ENCODE measurements at places on chromosomes 11 and 22.

- DNase-seq, result no peak
Measured at GRCh38 chr22:43829904-43830851, 18.1 kb upstream of the EFCAB6 start.

GRCh38 chr11:116224154-116224888, 548.5 kb downstream of the BUD13 start:
- no peak for DNase-seq

DNA sequence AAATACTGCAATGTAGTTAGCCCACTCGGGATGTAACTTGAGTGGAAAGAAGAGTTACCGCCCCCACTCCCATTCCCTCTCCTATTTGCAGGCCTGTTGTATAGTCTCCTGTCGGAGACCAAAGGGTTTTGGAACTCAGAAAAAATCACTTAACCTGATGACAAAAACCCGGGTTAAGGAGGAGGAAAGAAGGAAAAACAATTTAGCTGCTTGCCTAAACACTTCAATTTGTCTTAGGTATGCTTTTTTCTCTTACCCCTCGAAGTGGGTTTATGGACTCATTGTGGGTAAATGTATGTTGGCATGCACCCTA, 2.2 kb downstream of the YAP1 start:
- DNase-seq, result no peak

DNA sequence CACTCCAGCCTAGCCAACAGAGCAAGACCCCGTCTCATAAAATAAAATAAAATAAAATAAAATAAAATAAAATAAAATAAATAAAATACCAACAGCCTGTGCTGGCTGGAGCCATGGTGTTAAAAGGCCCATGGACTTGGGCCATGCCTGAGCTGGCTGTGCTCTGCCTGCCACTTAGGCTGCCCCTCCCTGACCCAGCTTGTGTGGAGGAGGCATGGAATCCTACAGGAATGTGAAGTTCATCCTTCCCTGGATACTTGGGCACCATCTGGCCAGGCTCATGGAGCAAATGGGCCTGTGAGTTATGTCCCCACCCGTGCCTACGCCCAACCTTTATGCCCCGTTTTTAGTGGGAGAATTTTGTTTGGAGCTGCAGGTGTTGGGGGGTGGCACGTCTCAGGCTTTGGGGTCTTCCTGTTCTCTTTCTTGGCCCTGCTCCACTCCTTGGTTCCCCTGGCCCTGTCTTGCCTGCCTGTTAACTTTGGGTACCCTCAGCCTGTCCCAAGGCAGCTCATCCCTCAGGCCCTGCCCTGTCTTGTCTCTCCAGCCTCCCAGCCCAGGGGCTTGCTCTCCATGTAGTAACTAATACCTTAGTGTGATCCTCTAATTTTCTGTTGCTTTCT, 51.3 kb downstream of the BCR start:
- DNase-seq, result no peak

DNA sequence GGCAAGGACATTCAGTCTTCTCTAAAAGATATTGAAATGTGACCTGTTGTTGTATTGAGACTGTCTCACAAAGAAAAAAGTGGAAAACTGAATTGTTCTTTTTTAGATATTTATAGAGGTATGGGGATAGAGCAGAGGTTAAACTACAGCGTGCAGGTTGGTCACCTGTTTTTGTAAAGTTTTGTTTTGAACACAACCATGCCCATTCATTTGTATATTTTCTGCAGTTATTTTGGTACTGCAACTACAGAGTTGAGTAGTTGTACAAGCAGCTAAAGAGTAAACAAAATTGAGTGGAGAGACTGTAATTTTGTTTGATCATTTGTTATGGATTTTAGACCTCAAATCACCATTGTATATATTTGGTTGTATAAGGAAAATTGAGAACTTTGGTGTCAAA, 11.3 kb downstream of the EED start:
- no peak for DNase-seq

- DNase-seq, result no peak
Measured at GRCh38 chr11:87740968-87741367, 434.3 kb downstream of the RAB38 start.

DNA sequence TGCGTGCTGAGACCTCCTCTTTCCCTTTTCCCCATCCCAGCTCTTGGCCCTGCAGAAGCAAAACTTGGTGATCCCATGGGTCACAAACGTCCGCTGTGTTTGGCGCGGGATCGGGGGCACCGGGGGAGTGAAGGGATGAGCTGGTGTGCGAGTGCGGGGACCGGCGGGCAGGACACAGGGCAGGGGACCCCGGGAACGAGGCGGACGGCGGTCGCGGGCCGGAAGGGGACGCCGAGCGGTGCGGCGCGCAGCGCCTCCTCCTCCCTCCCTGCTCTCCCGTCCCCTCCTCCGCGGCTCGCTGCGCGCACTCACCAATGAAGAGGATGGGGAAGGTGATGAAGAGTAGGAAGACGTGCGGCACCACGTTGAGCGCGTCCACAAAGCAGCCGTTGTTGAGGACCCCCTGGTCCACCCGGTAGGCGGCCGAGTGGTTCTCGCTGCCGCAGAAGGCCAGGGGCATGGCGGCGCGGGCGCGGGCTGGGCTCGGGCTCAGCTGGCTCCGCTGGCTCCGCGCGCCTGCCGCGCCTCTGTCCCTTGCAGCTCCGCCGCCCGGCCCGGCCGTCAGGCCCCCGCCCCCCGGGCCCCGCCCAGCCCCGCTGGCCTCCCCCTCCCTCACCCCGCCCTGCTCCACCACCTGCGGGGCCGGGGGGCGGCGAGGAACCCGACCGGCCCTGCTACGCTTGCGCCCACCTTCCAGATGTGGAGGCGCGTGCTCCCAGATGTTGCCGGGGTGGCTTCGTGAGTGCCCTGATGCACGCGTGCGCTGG, at the start of gene ABCC8:
ABCC8 (minus strand) TSS at position 529 of the 767 bp plus-strand sequence; CDS start at position 460, 69 bp downstream.
- no peak for DNase-seq

DNA sequence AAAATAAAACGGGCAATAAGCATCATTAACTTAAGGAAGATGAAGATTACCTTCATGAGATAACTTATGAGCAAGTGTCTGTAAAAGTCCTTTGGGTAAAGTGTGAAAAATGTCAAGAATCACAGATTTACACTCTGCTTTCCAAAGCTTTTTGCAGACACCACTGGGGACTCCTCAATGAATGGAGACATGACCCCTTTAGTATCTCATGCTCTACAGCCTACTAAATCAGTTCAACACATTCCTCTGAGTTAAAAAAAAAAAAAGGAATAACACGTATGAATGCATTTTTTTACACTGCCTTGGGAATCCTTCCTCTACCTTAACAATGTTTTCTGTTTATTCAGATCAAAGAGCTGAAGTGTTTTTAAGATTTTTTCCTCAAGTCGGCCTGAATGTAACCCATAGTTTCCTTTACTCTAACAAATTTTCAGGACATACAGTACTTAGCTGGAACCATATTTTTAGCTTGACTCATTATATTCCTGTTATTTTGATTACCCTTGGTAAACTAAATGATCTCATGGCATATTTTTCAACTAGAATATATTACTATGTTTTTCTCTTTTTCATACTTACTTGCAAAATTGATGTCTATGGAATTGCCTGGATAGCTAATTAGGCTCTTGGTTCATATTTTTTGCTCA, 25.9 kb upstream of the RAB30 start:
- DNase-seq, result no peak

DNA sequence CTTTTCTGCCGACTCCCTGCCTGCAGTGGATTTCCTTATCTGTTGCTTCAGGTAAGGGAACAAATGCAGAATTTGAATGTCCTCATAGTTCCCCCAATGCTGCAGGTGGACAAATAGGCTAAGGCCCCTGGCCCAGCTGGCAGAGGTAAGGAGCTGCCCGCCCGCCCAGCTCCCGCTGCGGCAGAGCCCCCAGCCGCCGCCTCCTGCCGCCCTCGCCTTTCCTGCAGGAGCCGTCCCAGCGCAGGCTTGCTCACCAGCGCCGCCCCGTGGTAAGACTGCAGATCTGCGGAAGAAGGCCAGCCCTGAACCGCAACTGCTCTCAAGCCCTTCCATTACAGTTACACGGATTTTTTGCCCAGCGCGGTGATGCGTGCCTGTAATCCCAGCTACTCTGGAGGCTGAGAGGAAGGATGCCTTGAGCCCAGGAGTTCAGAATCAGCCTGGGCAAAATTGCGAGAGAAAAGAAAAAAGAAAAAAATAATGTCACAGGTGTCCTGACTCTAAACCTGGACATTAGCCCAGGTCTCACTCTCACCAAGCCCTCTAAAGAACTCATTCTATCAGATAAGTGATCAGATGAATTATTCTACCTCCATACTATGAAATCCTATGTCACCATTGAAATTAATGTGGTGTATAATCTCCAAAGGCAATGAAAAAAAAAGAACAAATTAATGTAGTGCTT, 51.2 kb upstream of the EMID1 start:
- peak; percentile 75 for DNase-seq

GRCh38 chr11:86108191-86108590, 39.3 kb upstream of the PICALM start:
- no peak for DNase-seq

DNA sequence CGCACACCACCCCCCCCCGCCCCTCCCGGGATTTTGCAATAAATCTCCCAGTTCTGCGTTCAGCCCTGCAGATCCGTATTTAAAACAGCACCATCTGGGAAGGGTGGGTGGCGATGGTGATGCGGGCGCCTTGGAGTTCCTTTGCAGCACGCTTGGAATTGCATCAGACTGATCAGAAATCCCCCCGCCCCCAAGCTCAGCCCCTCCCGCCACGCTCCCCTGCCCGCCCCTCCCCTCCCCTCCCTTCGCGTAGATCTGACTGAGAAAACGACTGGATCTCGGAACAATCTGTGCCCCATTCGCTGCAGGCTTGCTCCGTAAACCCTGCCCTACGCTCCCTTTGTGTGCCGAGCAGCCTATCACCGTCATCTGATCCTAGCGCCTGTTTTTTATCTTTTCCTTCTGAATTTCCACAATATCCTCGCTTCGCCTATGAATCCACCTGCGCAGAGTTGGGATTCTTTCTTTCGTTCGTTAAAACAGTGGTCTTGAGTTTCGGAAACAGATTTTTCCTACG, 18.1 kb upstream of the BDNF start:
- no peak for DNase-seq

- DNase-seq, result no peak
Measured at GRCh38 chr11:111665777-111666176, 63.5 kb downstream of the SIK2 start.

GRCh38 chr11:110455718-110456117, 26.0 kb downstream of the FDX1 start:
- no peak for DNase-seq

GRCh38 chr22:28394513-28395110, 285.0 kb downstream of the TTC28 start:
- no peak for DNase-seq

DNA sequence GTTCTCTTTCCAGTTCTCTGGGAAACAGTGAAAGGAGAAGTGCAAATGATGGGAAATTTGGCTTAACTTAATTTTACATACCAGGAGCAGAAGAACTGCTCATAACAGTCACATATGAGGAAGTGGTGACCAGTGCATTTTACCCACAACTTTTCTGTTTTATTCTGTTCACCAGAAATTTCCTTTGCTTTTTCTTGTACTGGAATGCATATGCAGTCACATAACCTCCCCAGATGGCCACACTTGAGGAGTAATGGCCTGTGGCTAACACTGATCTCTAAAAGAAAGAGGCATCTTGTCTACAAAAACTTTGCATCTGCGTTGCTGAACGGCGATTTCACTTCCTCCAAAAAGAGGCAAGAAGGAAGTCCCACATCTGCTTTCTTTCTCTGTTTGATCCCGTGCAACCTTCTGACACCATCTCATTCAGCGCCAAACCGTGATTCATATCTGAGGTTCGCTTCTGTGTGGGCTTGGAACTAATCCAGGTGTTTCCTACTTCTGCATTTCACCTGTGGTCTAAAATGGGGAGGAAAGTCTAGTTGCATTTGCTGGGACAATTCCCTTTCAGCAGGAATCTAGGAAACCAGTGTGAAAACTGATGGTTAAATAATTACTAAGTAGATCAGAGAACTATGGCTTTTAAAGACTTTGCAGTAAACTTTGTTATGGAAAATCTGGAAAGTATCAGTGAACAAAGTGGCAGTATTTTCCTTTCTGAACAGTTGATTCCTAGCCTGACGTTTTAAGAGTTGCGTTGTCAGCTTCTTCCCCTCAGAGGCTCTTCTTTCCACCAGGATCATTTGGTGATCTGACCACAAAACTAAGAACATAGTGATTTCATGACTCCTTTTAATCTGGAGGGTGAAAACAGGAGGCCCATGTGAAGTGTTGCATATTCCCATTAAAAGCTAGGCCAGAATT, 4.2 kb upstream of the MPEG1 start:
- peak; percentile 53 for DNase-seq

GRCh38 chr22:50190941-50191741, 5.4 kb downstream of the TRABD start:
- peak; percentile 88 for DNase-seq

GRCh38 chr11:32232516-32232915, 141.6 kb downstream of the RCN1 start:
- DNase-seq, result no peak

- no peak for DNase-seq
Measured at GRCh38 chr22:31098632-31099110, 8.7 kb downstream of the SELENOM start.

DNA sequence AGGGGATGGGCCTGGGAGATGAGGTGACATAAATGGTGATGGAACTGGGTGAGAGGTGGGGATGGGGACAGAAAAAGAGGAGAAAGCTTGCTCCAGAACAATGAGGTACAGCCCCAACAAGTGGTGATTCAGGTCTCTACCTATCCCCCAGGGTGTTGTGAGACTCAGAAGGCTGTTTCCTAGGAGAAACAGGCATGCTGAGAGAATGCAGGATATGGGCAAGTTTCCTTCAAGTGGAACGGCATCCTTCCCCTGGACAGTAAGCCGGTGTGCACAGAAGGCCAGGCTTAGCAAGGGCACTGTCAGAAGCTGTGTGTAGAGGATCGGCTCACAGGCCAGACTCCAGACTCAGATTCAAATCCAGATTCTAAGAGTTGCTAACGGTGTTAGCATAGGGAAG, 34.1 kb upstream of the CRTAM start:
- DNase-seq, result no peak

GRCh38 chr11:63564056-63564774, 1.0 kb upstream of the PLAAT2 start:
- DNase-seq, result no peak

- DNase-seq, result no peak
Measured at GRCh38 chr11:119895981-119896380, 167.0 kb upstream of the NECTIN1 start.

DNA sequence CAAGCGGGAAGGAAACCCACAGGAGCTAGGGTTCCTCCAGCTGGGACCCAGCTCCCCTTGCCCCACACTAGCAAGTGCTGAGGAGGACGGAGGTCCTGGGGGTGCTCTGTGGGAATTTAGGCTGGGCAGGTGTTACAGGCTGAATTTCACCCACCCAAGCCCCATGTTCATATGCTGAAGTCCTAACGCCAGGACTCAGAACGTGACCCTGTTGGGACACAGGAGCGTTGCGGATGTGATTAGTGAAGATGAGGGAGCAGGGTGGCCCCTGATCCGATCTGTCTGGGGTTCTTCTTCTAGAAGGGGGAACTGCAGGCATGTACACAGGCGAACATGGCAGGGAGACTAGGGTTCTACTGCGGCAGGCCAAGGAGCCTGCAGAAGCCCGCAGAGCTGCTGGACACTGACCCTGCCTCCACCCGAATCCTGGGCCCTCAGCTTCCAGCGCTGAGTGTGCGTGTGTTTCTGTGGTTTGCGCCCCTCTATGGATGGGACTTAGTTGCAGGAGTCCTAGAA, 103.4 kb upstream of the FGF3 start:
- DNase-seq, result no peak

GRCh38 chr11:67652965-67653845, 2.7 kb upstream of the ACY3 start:
- DNase-seq, result no peak

GRCh38 chr11:69787906-69788305, 12.8 kb upstream of the FGF4 start:
- DNase-seq, result no peak

Data from GDM1 (cell line).